ENCODE measurements at places on chromosomes 2 and 18. TPM values are rescaled to one million over a fixed set of nuclear protein-coding genes. Genes with fewer than 3 reads are reported as not detected.

GRCh38 chr18:3645384-3646156 is 195.6 kb downstream of the TGIF1 start:
- H3K27ac ChIP-seq: no peak overlapping the region
- no peak overlapping the region for H3K4me3 ChIP-seq
- H3K36me3 ChIP-seq: no peaks in the 10 kb centered on the region
- no peaks in the 10 kb centered on the region for H3K27me3 ChIP-seq
- no peaks in the 10 kb centered on the region for H3K4me1 ChIP-seq
- DNase-seq: no peak

The NCKAP5 gene
- total RNA-seq: 0.32 TPM

DNA sequence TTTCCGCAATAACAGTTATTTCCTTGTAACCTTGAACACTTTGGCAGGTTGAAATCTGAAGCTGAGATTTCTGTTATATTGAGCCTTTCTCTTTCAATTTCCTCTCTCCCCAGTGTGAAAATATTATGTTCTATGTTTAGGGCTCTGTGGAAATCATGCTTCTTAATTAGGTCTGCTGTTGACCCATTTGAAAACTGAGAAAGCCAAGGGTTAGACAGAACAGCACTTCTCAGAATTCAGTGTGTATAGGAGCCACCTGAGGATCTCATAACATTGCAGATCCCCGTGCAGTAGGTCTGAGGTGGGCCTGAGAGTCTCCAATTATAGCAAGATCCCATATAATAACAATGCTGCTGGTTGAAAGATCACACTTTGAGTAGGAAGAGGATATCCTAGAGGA is 230.2 kb upstream of the NT5C1B start:
- no peak for DNase-seq
- H3K4me3 ChIP-seq: no peak overlapping the region
- no peaks in the 10 kb centered on the region for H3K4me1 ChIP-seq
- H3K36me3 ChIP-seq: no peaks in the 10 kb centered on the region
- H3K27me3 ChIP-seq: no peaks in the 10 kb centered on the region

DNA sequence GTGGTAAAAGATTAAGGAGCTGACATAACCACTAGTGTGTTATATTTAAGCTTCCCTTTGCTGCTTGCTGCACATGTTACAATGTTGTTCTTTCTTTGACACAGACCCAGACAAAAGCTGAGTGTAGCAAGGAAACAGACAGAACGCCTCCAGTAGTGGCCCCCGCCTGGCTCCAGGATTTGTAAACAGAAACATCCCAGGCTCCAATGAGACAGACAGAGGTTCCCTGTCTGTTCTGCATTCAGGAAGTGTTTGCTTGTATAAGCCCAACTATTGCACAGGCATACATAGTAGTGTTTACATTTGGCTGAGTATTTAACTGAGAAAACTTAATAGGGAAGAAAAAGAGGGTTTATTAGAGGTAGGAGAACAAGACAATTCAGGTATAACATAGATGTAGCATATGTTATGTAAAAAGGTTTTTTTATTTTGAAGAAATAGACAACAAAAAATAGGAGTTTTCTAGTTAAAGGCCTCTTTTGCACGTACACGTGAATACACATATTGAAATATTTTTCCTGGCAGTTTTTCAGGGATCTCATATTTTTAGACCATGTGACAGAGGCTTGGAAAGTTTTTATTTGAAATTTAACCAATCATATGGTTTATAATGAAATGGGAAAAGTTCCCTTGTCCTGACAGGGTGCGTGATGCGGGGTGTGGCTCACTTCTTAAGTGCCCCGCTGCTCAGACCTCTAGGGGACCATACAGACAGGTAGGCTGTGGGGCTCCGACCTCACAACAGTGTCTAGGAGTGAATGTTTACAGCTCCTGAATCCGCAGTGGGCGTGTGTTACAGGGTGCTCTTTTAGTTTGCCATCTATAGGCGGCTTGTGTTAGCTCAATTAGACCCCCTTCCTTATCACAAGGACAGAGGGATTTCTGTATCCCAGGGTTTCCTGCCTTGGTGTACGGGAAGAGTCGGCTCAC is 118.4 kb downstream of the BMPR2 start:
- H3K4me3 ChIP-seq: no peak overlapping the region
- no peak for DNase-seq
- peaks cover 6% of the 10 kb centered on the region for H3K4me1 ChIP-seq
- H3K36me3 ChIP-seq: no peaks in the 10 kb centered on the region
- no peak overlapping the region for H3K27ac ChIP-seq

The LYG2 gene
- total RNA-seq: not detected

GRCh38 chr2:137826373-137827372 is 137.6 kb upstream of the HNMT start:
- no peak for DNase-seq
- H3K27me3 ChIP-seq: no peaks in the 10 kb centered on the region
- no peaks in the 10 kb centered on the region for H3K4me1 ChIP-seq
- no peak overlapping the region for H3K4me3 ChIP-seq
- no peaks in the 10 kb centered on the region for H3K36me3 ChIP-seq

The IGFBP5 gene
- total RNA-seq: 38.2 TPM

- H3K4me3 ChIP-seq: no peak overlapping the region
- peaks cover 21% of the 10 kb centered on the region for H3K4me1 ChIP-seq
- DNase-seq: no peak
- no peaks in the 10 kb centered on the region for H3K36me3 ChIP-seq
Observed at GRCh38 chr2:85430752-85431569, 12.4 kb downstream of the SH2D6 start.

DNA sequence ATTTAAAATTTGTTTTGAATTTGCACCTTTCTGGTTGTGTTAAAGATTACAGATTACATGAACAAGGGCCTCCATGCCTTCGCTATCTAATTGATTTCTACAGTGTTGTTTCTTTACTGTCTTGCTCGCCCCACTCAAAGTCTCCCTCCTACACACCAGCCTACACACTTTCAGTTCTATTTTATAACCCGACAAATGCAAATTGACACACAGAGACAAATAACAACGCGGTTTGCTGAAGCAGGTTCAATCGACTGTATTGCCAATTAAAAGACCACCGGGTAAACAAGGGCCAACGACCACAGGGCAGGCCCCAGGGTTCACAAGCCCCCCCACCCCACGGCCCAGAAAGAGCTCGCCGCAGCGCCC is 869 bp downstream of the STARD7 start:
- no peaks in the 10 kb centered on the region for H3K27me3 ChIP-seq
- no peaks in the 10 kb centered on the region for H3K36me3 ChIP-seq
- no peak for DNase-seq

DNA sequence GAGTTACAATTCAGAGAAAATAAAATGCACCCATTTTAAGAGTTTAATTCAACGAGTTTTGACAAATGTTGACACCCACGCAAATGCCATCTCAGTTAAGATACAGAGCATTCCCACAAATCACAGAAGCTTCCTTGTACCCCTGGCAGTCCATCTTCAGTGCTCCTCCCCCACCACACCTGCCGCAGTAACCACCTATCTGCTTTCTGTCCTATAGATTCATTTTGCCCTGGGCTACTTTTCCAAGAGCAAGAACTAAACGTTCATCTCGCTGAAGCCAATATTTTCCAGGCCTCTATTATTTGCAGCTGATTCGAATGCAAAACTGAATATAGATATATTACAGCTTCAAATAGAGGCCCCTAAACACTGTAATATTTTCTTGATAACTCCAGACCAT is 13.4 kb upstream of the HPCAL1 start:
- no peak overlapping the region for H3K4me3 ChIP-seq
- no peak for DNase-seq
- no peaks in the 10 kb centered on the region for H3K36me3 ChIP-seq

- H3K4me1 ChIP-seq: peaks cover 5% of the 10 kb centered on the region
- no peak for DNase-seq
- no peaks in the 10 kb centered on the region for H3K27me3 ChIP-seq
- H3K4me3 ChIP-seq: no peak overlapping the region
- peaks cover 9% of the 10 kb centered on the region for H3K36me3 ChIP-seq
Observed at GRCh38 chr2:64581777-64582539, 57.8 kb downstream of the AFTPH start.

DNA sequence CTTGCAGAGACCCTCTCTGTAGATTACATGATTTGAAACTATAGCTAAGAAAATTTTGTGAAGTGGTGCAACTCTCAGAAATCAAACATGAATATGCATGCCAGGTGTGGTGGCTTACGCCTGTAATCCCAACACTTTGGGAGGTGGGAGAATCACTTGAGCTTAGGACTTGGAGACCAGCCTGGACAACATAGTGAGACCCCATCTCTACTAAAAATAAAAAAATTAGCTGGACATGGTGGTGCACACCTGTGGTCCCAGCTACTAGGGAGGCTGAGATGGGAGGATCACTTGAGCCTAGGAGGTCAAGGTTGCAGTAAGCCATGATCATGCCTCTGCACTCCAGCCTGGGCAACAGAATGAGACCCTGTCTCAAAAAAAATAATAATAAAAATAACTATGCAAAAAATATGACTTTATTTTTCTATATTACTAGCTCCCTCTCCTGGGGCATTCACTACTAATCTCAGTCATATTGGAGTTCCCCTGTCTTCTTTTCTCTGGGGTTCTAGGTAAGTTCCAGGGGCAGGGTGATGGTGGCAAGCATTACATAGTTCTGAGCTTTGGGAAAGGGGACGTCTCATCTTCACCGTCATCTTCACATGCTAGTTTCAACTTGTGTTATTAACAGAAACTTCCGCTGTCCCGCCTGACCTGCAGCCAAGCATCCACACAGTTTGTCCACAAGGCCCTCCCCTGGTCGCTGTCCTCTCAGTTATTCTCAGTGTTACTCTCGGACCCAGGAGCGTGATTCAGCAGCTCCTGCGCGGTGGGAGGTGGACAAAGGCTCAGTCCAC is 96.8 kb upstream of the MBOAT2 start:
- no peaks in the 10 kb centered on the region for H3K36me3 ChIP-seq
- DNase-seq: no peak
- H3K4me1 ChIP-seq: no peaks in the 10 kb centered on the region
- no peak overlapping the region for H3K4me3 ChIP-seq
- H3K27me3 ChIP-seq: no peaks in the 10 kb centered on the region

DNA sequence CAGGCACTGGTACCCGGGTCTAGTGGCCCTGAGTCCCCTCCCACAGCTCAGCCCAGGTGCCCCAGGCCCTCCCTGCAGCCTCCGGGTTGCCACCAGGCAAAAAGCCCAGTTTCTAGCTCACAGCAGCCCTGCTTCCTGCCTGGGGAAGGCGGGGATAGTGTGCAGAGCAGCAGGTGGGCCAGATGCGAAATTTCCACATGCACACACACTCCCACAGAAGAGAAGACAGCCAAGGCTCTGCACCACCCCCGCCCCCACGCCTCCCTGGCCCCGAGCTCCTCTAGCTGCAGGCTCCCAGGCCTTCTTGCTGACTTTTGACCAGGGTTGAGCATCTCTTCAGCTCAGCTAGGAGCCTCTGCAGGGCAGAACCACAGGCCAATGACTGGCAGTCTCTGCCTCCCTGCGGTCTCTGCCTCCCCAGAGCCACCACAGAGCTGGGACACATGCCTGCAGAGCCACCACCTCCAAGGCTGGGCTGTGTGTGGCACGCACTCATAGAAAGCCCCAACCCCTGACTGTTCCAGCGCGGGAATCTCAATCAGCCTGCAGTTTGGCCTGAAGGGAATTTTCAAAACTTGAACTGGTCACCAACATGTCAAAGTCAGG is 7.2 kb downstream of the SLC66A2 start:
- no peaks in the 10 kb centered on the region for H3K36me3 ChIP-seq
- no peaks in the 10 kb centered on the region for H3K27me3 ChIP-seq
- peaks cover 24% of the 10 kb centered on the region for H3K4me1 ChIP-seq
- peak; percentile 86 for DNase-seq
- peak overlapping the region; percentile 28 for H3K27ac ChIP-seq

DNA sequence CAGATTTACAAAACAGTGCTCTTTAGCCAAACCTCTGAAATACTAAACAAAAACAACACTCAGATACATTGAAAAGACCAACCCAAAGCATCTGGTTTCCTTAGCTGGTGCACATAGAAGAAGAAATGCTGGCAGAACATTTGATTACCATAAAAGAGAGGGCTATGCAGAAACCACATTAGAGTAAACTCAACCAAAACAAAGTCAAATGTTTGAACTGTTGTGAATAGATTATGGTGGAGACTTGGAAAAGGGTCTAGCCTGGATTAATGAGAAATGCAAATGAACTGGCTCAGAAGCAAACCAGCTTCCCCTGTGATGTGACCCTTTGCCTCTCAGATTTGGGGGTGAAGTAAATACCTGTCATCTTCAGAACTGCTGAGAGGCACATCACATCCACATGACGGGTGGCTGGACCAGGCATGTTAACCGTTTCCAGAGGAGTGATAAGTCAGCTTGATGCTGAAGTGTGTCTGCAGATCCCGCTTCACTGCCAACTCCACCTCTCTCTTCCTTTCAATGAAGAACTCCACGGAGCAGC is 153.0 kb downstream of the NRP2 start:
- no peak overlapping the region for H3K4me3 ChIP-seq
- no peaks in the 10 kb centered on the region for H3K27me3 ChIP-seq
- H3K36me3 ChIP-seq: no peaks in the 10 kb centered on the region

- no peaks in the 10 kb centered on the region for H3K36me3 ChIP-seq
- no peaks in the 10 kb centered on the region for H3K4me1 ChIP-seq
- no peak overlapping the region for H3K27ac ChIP-seq
- H3K27me3 ChIP-seq: no peaks in the 10 kb centered on the region
- no peak for DNase-seq
- no peak overlapping the region for H3K4me3 ChIP-seq
Observed at GRCh38 chr2:118763797-118764196, 83.7 kb downstream of the EN1 start.

The COL4A4 gene
- 4.4 TPM for total RNA-seq

DNA sequence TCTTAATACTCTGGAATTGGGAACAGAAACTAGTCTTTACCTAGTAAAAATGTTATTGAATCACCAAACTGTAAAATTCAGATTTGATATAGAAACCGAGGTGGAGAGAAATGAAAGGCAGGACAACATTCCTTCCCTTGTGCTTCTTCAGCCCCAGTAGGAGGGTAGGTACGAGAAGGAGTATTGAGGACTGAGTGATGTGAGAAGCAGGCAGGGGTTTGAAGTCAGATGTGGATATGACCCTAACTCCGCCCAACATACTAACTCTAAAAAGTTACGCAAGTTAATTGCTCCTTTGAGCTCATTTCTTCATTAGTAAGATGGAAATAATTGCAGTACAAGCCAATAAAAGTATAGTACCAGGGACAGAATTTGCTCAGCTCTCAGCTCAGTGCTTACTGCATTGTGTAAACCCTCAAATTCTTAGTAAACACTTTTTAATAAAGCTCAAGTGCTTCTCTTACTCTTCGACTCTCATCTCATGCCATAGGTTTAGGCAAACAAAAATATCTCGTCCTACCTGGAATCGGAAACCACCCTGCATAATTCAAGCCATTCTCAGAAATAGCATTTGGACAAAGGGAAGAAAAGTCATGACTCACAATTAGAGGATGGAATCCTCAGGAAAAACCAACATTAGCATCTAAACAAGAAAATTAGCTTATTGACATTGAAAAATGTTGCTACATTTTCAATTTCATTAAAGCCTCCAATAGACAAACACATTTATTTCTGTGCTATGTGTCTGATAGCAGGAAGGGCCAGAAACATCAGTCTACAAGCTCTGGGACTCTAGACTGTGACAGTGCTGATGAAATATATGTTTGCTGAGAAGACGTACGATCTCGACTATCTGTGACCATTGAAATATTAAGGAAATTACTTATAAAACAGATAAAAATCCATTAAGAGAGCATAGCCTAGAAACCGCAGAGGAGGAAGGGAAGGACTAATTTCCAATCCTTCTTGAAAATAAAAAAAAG is 161.3 kb downstream of the HNMT start:
- no peaks in the 10 kb centered on the region for H3K27me3 ChIP-seq
- H3K36me3 ChIP-seq: no peaks in the 10 kb centered on the region
- no peak overlapping the region for H3K27ac ChIP-seq
- H3K4me1 ChIP-seq: no peaks in the 10 kb centered on the region
- no peak for DNase-seq
- no peak overlapping the region for H3K4me3 ChIP-seq

The NT5DC4 gene
- total RNA-seq: not detected
